Frontal cortex (tissue), 4 donors: ENCODE measurements at places on chromosomes 1 and 21. TPM values are rescaled to one million over a fixed set of nuclear protein-coding genes. Genes with fewer than 3 reads are reported as not detected.

The MTF2 gene
- total RNA-seq: 64.4 TPM

The SEC16B gene
- total RNA-seq: not detected

The MROH9 gene
- total RNA-seq: not detected

The CD1B gene
- total RNA-seq: not detected

The MIXL1 gene
- not detected for total RNA-seq

The PTGER3 gene
- 2.4 TPM for total RNA-seq

The REN gene
- total RNA-seq: not detected

GRCh38 chr1:183810121-183810520, 5.2 kb downstream of the RGL1 start:
- no peak for DNase-seq

DNA sequence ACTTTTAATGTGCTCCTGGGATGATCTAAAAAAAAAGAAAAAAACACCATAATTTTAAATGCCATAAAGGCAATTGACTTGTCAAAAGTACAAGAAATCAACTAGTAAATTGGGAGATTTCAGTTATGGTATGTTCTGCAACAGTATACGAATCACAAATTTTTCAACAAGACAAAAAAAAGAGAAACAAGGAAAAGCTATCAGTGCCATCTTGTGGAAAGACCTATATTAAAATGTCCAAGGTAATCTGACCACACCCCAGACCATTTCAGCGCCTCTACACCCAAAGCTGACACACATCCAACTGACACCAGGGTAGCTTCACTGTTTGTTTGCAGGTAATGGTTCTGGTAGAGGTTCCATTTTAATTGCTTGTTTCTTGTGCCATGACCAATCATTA, 5.0 kb upstream of the DUSP23 start:
- DNase-seq: no peak

- no peak for DNase-seq
Observed at GRCh38 chr1:85850238-85850637, 142.0 kb upstream of the ZNHIT6 start.

- no peak for DNase-seq
Observed at GRCh38 chr1:30586671-30587070, 136.7 kb downstream of the MATN1 start.

DNA sequence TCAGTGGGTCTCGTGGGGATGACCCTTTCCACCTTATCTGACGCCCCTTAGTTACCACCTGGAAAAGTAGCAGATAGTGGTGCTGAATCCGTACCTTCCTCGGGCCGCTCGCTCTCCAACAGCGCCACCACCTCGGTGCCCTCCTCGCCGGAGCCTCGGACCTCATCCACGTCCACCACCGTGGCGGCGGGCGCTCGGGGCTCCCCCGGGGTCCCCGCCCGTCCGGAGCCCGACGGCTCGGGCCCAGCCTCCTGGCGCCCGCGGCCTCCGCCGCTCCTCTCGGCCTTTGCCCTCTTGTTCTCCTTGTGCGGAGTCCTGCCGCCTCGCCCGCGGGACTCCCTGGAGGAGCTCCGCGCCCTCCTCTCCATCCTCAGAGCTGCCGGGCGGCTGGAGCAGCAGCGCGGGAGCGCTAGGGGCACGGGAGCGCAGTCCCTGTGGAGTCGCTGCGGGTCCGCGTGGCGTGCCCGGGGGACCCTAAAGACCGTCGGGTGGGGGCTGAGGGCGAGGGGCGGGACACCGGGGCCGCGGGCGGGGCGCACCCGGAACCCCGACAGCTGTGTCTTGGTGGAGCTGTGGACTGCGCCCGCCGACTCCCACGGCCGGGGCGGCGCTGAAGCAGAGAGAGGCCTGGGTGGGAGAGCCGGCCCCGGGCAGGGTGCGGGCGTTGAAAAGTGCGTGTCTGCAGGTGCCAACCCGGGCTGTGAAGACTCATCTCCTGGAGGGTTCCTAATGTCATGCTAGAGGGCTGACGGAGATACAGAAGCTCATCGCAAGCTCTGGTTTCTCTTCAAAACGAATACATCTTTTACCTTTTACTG, at the start of gene NPHS2:
Gene NPHS2 (minus strand): TSS at position 452 of the 818 bp plus-strand sequence. CDS start 84 bp downstream, at position 368.
- DNase-seq: no peak

- DNase-seq: no peak
Observed at GRCh38 chr1:94982398-94982797, 55.5 kb upstream of the CNN3 start.

DNA sequence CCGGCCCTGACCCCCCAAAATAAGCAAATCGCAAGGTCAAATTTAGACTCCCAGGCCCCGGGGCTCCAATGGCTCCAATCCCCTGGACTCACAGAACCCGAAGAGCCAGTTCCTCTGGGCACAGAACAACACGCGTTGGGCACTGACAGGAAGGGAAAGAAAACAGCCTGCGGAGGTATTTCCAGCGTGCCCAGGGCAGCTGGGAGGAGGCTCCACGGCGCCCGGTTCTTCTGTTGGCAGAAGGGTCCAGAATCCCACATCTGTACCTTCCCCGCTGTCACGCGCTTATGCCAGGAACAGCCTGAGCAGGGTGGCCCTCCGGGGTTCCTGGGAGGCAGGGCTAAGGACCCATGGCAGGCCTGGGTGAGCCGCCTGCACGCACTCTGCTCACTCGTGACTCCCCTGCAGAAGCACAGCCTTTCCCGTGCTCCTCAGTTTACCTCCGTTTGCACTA, 85.5 kb downstream of the RIPK4 start:
- DNase-seq: no peak

DNA sequence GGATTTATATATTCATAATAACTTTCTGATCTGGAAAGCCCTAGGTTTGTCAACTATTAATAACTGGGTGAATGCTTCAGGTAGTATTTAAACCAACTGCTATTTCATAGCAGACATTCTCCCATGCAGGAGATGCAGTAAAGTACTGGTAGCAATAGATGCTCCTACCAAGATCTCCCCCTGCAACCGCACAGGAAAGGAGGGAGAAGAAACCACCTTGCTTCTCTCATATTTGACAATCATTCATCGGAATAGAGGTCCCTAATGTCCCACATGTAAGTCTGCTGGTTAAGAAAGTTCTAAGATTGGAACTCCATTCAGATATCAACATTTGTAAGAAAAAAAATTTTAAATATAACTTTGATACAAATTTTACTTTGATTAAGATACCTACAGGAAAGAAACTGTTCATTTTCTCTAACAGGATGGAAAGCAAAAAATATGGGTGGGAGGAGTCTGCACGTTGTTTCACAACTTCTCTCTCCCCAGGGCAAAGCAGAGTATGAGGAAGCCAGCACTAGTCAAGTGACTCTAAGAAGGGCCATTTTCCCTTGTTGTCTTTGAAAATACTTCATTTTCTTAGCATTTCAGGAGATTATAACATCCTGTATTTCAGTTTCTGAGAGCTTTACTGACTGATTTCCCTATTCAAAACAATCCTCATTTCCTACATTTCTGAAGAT, at the start of gene PYHIN1:
Gene PYHIN1 (plus strand): TSS at position 498 of the 683 bp plus-strand sequence. CDS start 5,359 bp downstream, outside the sequence.
- no peak for DNase-seq

DNA sequence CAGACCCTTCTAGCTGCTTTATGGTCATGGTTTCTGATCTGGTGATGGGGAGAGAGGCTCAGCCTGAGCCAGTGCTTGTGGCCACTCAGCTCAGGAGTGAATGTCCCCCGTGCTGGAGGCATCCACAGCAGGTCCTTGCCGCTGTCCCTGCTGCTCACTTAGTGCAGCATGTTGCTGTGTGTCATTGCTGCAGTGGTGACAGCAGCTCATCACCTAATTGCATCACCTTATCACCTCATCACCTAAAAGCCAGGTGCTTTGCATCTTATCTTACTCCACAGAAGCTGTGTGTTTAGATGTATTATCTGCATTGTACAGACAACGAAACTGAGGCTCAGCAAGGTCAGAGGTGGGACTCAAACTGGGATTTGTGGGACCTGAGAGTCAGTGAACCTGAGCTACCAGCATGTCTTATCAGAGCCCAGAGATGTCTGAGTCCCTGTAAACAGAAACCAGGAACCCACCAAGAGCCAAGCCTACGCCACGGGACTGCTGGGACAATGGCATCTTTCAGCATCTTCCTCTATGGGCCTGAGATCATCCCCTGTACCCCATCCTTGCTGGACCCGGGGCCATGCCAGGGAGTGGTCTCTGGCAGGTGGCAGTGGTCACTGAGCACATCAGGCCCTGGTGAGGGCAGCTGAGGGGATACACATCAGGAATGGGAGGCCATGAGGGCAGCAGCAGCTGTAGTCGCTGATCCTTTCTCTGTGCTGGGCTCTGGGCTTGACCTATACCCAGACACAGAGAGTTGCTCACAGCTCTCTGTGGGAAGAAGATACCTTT, 6.5 kb downstream of the PODN start:
- DNase-seq: no peak

GRCh38 chr1:3505161-3505560, 50.7 kb downstream of the ARHGEF16 start:
- no peak for DNase-seq

DNA sequence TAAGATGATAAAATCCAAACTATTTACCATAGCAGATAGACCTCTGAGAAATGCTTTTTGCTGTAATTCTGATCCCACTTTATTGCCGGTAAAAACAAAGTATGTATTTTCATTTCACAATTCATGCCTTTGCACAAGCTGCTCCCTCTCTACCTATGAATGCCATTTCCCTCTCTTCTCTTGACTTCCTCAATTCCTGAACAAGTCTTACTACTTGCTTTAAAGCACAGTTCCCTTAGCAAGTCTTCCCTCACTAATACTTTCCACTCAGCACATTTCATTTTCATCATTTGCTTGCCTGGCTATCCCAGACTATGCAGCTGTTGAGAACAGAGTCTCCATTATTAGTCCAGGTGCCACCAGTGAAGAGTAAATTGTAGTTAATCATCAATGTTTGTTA, 13.8 kb downstream of the GPATCH2 start:
- no peak for DNase-seq

DNA sequence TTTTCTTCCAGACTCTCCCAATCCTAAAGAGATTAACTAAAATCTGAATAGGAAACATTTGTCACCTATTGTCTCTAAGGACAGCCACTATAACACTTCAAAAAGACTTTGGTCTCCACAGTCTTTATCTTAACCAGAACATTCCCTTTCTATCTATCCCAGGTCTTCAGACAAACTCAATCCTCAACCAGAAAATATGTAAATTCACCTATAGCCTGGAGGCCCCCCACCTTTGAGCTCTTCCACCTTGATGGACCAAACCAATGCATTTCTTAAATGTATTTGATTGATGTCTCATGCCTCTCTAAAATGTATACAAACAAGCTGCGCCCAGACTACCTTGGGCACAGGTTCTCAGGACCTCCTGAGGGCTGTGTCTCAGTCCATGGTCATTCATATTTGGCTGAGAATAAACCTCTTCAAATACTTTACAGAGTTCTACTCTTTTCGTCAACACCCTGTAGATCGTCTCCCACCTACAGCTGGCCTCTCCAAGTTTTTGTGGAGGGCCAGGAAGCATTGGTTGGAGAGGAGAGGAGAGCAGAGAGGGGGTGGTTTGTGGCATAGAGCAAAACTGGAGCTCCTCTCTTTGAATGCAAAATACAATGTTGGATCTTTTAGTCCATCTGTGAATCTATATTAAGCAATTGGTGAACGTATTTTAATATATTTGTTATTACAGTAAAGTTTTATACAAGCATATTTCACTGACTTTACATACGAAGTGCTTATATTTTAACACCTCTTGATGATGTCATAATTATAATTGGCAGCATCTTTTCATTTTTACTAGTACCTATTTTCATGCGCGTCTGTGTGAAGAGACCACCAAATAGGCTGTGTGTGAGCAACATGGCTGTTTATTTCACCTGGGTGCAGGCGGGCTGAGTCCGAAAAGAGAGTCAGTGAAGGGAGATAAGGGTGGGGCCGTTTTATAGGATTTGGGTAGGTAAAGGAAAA, 230.7 kb upstream of the DUSP10 start:
- no peak for DNase-seq

- DNase-seq: no peak
Observed at GRCh38 chr1:232302376-232303221, 327.3 kb downstream of the SIPA1L2 start.

- DNase-seq: no peak
Observed at GRCh38 chr21:38809198-38809878, 3.6 kb downstream of the ETS2 start.

DNA sequence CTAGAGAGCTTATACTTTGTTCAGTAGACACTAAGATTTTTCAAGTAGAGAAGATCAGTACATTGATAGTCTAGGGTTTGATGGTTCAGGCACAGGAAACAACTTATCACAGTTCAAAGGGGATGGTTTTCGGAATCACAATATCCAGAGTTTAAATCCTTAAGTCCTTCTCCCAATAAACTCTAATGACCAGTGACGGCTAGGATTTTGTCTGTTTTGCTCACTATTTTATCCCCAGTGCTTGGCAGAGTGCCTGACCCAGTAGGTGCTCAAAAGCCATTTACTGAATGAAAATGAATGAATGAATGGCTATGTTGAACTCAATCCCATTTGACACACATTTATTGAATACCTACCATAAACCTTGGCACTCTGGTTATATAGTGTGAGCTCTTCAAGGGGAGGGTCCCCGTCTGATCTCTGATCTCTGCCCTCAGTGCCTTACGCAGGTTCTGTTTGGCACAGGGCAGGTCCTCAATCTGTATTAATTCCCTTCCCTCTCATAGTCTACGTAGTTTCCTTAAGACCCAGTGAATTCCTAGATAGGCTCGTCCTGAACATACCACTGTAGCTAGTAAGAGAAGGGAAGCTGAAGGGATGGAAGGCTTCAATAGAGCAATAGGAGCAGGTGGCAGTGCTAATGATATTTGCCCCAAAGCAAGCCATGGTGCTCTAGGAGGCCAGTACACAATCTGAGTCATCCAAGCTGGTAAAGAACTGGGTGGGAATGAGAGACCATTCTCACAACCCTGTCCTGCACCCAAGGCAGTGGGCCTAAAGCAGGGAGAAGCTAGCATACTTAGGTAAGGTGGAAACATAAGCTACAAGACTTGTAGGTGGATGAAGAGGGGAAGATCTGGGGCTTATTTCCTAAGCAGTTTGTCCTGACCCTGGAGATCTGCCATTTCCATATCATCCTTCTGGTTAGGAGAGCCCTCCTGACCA, 53.4 kb downstream of the DMAP1 start:
- no peak for DNase-seq

GRCh38 chr1:81230983-81231728, 569.6 kb upstream of the ADGRL2 start:
- DNase-seq: no peak

DNA sequence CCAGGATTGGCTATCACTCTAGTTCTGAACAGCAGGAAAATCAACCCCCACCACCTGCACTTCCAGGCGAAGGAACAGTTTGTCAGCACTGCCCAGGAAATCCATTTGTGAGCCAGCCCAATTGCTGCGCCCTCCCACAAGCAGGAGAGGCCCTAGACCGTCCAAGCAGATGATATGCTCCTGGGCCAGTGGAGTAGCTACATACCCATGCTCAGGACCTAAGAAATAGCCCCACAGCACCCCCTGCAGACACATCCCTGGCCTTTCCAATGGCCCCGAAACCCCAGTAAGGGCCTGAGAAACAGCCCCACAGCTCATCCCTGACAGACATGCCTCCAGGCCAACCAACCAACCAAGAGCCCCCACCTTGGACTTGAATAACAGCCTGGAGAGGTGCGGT, 111.5 kb upstream of the ZC3H11B start:
- DNase-seq: no peak

GRCh38 chr21:46368533-46369285, 44.8 kb downstream of the PCNT start:
- no peak for DNase-seq

GRCh38 chr1:77797991-77798390, 18.5 kb downstream of the MIGA1 start:
- DNase-seq: no peak

- DNase-seq: no peak
Observed at GRCh38 chr1:80993154-80993980, 807.4 kb upstream of the ADGRL2 start.

- DNase-seq: no peak
Observed at GRCh38 chr1:209877087-209877764, 49.5 kb downstream of the UTP25 start.

- no peak for DNase-seq
Observed at GRCh38 chr1:5576673-5577065, 415.6 kb downstream of the NPHP4 start.

GRCh38 chr1:63101336-63101735, 221.0 kb upstream of the FOXD3 start:
- no peak for DNase-seq
